Motor neuron (in vitro differentiated cells): ENCODE measurements at places on chromosomes 6 and 20.

DNA sequence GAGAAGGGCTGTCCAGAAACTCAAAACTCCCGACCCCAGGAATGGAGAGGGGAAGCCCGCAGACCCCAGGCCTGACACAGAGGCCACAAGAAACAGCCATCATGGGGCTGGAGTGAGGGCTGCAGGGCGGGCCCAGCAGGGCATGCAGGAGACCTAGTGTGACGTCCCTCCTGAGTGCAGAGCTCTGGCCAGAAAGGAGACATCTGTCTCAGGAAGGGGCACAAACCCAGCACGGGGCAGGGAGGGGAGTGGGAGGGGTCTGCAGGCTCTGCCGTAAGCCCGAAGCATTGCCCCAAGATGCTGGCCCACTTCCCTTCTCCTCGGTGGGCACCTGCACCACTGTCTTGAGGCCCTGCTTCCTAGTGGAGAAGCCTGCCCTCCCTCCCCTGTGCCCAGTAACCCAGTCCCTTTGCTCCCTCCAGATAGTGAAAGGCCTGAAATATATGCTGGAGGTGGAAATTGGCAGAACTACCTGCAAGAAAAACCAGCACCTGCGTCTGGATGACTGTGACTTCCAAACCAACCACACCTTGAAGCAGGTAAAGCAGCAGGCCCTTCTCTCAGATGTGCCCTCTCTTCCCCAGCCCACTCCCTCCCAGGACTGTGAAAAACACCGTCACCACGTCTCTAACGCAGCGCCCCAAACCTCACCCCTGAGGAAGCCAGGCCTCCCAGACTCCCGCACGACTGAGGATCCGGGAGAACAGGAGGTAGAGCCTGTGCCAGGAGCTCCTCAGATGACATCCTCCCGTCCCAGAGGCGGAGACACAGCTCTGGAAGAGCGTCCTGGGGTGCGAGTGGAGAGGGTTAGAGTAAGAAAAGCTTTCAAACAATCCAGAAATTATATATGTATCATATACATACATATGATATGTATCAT lies 9.7 kb downstream of the CST7 start:
- ATAC-seq, result no peak

GRCh38 chr20:55174635-55175034 lies 699.2 kb downstream of the DOK5 start:
- ATAC-seq, result no peak

DNA sequence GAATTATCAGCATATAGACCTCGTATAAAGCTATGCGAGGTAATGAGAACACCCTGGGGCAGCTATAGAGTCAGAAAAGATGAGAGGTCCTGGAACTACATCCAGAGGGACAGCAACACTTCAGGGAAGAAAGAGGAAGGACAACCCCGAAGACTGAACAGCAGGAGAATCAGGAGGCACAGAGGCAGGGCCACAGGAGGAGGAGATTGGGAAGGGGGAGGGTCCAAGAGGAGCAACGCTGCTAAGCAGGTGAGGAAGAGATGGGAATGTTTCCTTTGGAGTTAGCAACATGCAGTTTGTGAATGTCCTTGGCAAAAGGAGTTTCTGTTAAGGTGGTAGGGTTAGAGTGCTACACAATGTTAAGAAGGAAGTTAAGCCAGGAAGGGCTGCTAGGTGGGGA lies 79.5 kb upstream of the OLIG3 start:
- no peak for ATAC-seq

DNA sequence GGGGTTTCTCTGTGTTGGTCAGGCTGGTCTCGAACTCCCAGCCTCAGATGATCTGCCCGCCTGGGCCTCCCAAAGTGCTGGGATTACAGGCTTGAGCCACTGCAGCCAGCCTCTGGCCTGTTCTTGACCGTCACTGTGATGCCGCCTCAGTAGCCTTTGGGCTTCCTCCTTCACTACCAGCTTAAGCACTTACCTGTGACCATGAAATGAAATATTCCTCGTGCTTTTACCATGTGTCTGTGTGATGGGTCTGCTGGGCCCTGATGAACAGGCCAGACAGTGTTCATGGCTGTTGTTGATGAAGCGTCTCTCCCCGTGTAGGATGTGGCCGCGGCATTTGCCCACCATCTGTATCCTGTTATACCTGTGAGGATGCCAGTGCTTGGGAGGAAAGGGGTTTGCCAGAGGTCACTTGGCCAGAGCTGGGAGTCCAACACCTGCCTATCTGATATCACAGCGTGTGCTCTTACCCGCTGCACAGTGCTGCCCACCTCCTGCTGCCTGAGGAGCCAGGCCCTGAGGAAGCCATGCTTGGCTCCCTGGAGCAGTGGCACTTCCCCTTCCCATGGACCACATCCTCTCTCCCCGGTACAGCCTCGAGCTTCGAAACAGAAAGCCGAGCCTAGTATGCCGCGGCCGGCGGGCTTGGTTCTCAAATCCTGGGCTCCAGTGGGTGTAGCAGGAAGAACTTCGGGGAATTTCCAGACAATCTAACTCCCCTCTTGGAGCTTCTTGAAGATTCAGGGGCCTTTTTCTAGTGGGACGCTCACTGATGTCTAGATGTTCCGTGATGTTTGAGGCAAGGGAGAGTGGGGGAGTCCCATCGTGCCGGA lies 167.9 kb downstream of the ZDHHC14 start:
- no peak for ATAC-seq

DNA sequence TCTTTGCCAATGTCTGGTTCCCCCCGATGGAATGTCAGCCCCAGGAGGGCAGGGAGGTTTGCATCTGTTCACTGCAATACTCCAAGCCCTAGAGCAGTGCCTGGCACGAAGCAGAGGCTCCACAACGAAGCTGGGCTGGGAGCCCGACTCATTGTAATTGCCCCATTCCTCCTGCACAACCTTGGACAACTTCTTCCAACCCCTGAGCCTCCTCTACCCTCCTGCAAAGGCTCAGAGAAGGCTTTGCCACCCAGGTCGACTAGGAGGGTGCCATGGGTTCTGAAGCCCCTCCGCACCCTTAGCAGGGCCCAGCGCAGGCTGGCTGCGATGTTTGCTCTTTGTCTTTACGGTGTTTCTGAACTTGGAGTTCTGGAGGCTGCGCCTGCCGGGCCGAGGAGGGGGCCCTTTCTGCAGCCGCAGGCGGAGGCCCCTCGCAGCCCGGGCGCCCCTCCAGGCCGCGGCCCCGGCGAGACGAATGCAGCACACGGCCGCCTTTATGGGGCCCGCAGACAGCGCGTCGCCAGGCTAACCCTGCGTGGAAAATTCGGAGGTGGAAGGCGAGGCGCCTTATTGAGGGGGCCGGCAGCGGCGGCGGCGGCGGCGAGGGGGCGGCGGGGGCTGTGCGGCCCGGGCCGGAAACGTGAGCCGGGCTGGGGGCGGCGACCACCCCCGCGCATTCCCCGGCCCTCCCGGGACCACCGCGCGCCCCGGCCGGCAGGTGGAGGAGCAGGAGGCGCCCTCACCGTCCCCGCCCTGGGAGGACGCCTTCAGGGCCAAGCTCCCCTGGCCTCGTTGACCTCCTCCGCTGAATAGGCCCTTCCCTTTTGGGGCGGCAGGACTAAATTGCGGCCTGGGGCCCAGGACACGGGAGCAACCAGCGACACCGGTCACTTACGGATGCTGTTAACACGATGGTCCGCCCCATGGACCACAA lies 27.0 kb downstream of the SNAI1 start:
- ATAC-seq, result no peak

- ATAC-seq, result peak; percentile 19
Observed at GRCh38 chr6:44430326-44430725, 42.8 kb downstream of the CDC5L start.

DNA sequence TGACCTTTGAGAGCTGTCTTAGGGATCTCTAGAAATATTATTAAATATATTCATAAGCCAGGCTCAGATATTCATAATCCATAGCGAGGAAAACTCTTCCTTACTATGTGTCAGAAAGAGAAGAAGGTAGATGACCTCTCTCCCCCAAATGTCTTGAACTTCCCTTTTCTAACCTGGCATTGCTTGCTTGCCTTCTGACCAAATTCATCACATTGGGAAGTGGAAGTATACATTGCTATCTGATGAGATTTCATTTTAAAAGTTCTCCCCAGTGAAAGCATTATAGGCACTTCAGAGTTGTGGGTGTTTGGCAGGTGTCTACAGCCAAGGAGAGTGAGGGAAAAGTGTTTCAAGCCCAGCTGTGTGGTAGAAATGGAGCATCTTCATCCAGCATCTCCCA lies 197.3 kb downstream of the ZFAND3 start:
- ATAC-seq, result no peak

GRCh38 chr6:111625099-111625416 lies 19.4 kb upstream of the TRAF3IP2 start:
- ATAC-seq, result no peak

- no peak for ATAC-seq
Observed at GRCh38 chr20:4297127-4297826, 281.9 kb upstream of the RNF24 start.

DNA sequence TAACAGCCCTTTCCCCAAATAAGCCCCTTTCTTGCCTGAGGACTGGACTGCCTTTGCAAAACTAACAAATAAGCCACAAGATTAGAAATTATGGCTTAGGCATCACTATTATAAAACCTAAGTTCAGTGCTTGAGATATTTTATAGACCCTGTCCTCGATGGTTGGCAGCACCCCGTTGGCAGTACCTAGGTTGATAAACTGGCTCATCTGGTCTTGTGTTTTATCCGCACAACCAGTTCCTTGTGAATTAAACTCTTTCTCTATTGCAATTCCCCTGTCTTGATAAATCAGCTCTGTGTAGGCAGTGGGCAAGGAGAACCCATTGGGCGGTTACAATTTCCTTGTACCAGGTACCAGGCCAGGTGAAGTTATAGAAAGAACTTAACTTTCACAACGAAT lies 6.6 kb downstream of the LRP11 start:
- no peak for ATAC-seq

- no peak for ATAC-seq
Observed at GRCh38 chr6:83605517-83605916, 93.2 kb downstream of the PRSS35 start.

DNA sequence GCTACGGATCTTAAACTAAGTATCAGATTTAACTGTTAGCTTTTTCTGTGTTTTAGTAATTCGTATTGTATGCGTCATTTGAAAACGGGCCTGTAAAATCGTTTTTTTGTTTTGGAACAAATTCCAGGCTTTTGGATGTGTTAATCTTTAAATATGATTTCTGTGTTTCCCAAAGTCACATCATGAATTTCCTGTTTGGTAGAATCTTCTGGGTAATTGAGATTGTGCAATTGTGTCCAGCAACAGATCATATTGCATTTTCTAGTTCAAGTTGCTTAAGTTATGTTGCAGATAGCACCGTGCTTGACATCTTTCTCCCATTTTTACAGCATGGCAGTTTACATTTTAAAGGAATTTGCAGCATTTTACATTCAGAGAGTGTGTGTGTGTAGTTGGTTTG lies 1.9 kb downstream of the MAPK14 start:
- no peak for ATAC-seq

DNA sequence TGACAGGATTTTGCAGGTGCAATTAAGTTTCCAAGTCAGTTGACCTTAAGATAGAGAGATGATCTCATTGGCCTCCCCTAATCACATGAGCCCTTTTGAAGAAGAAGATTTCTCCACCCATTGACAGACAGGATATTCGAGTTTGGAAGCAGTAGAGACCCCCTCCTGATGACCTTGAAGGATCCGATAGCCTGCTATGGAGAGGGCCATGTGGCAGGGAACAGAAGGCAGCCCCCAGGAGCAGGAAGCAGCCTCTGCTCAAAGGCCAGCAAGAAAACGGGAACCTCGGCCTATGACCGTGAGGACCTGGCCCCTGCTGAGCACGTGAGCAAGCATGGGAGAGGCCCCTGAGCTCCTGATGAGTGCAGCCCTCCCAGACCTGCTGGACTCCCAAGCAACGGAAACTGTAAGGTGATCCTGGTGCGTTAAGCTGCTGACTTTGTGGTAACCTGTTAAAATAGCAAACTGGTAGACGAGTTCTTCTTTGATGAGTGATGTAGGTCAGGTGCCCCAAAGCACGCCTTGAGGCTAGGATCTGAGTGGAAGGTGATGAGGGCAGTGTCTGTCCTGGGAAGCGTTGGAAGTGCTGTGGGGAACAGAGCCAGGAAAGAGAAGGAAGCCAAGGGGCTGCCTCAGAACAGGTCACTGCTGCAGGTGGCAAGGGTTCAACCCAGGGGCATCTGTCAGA lies 18.5 kb upstream of the TUBB2A start:
- no peak for ATAC-seq

GRCh38 chr6:80226151-80226550 lies 119.7 kb downstream of the BCKDHB start:
- no peak for ATAC-seq

DNA sequence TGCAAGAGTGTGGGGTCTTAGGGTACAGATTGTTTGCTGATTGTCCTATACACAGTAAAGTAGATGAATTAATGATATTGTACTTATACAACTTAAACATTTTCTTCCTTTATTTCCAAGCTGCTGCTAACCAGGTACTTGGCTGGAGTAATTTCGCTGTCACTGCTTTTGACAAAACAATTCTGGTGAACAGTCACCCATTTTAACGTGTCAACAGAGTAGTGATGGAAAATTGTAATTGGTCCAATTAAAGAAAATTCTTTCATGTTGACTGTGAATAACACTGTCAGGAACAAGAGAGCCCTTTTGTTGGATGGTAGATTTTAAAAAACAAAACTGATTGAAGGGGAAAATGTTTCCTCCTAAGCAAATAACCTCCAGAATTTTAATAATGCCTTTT lies 26.4 kb upstream of the MROH8 start:
- ATAC-seq, result no peak

- ATAC-seq, result no peak
Observed at GRCh38 chr6:145375502-145375901, 359.8 kb downstream of the EPM2A start.

DNA sequence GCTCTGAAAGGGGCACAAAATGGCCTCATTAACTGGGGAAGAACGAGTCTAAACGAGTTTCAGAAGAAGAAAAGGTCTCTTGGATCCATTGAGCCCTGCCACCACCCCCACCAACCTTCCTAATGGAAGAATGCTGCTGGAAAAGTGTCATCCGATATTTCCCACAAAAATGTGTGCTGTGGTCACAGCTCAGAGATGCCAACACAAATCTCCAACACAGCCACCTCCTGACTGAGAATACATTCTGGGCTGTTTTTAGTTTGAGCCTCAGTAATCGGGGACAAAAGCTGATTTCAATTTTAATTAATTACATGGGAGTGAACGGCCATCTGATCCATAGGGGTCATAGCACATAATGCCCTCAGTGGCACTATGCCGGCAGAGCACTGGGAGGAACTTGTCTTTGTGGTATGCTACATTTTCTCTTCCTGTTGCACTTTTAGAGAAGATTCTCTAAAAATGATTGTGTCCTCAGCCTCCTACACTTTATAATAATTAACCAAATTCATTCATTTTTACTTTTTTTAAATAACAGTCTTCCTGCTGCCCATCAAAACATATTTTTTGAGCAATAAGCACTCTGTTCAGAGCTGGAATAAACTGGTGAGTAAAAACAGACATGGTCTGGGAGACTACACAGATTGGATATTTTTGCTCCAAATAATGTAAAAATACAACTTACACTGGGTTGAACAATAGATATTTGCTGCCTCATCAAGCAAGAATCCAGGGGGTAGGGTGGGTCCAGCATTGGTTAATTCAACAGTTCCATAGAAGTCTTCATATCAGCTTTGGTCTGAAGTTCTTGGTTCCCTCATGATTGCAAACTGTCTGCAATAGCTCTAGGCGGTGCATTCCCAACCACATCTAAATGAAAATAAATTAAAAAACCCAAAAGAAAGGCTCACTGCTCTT lies 143.6 kb upstream of the TMEM170B start:
- ATAC-seq, result no peak
